ENCODE measurements at places on chromosomes 3 and 15.

- ATAC-seq: no peak
These were observed 90.3 kb downstream of the ITPR1 start for GRCh38 chr3:4583416-4583815.

GRCh38 chr15:69697916-69698315 is 245.3 kb downstream of the RPLP1 start:
- ATAC-seq: no peak

- ATAC-seq: no peak
These were observed 534.4 kb downstream of the ZNF385D start for GRCh38 chr3:21216598-21216997.

GRCh38 chr3:126937533-126937932 is 45.4 kb upstream of the PLXNA1 start:
- no peak for ATAC-seq

- no peak for ATAC-seq
These were observed 72.6 kb downstream of the NPTN start for GRCh38 chr15:73560501-73561117.

DNA sequence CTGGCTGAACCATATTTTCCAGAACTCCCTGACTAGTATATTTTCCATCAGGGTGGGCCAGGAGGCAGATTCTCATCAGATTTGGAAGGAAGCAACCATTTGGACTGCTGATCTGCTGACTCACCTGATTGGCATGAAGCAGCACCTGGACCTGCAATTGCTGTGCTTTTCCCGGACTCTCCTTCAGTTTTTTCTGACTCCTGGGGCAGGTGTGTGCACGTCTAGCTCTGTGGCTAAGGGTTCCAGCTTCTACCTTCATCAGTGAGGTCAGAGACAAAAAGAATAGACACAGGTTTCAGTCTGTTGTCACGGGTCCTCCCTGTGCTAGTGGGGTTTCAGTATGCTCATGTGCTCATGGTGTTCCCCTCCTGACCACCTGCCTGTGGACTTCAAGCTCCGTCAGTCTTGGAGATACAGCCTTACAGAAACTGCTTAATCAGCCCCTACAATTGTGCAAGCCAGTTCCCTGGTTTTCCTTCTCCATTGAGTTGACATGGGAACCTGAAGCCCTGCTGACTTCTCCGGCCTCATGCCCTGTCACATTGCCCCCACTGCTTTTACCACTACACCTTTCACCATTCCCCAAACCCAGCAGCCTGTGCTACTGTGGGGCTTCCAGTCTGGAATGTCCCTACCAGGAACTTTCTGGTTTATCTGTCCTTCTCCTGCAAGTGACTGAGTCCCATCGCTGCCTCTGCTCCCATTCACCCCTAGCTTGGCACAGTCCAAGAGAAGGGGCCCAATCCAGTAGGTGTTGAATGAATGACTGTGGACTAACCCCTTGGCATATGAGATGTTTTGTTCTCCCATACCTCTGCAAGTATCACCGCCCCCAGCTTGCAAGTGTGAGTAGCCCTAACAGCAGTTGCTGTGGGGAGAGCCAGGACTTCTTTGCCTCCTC is 31.7 kb downstream of the HMCES start:
- ATAC-seq: no peak

GRCh38 chr3:45125550-45126026 is 20.6 kb downstream of the CDCP1 start:
- no peak for ATAC-seq

GRCh38 chr15:63482874-63483323 is 21.5 kb upstream of the USP3 start:
- ATAC-seq: no peak

DNA sequence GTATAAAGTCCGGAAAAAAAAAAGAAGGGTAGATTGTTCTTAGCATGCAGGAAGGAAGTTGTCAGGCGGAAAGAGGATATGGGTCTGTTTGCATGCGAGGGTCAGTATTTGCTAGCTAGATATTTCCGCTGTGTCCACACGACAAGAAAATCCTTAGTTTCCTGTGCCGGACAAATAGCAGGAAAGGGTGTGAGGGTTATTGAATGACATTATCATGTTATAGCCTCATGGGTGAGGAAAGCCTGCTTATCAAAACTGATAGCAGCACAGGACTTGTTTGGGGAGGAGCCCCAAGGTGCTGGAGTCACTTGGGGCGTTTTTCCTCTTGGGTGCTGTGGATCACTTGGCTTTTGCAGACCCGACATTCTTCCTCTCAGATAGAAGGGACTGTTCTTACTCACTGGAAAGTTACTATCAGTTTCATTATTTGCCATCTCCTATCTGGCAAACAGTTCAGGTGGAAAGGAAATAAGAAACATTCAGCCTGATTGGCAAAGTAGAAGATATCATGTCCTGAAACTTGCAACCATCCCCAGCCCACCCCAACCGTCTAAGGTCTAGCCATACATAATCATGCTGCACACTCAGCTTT is 127.2 kb upstream of the DPH6 start:
- ATAC-seq: no peak

- ATAC-seq: no peak
These were observed 292.8 kb downstream of the MEX3B start for GRCh38 chr15:81752974-81753373.

DNA sequence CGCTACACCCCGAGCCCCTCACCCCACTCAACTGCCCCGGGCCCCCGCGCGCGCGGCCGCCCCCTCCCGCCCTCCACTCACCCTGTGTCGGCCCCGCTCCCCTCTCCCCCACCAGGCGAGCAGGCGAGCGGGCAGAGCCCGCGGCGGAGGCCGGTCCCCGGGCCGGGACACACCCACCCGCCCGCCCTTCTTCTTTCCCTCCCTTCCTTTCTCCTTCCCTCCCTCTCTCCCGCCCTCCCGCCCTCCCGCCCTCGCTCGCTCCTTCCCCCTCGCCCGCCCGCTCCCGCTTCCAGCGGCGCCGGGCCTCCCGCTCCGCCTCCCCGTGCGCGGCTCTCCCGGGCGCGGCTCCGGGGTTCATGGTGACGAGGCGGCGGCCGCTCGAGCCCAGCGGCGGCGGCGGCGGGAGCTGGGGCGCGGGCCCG is at the start of gene CTDSPL:
TSS of gene CTDSPL (plus strand) at position 261 of the 422 bp plus-strand sequence. CDS start 320 bp downstream, outside the sequence.
- no peak for ATAC-seq

- no peak for ATAC-seq
These were observed 318.0 kb upstream of the LMCD1 start for GRCh38 chr3:8183627-8184026.

DNA sequence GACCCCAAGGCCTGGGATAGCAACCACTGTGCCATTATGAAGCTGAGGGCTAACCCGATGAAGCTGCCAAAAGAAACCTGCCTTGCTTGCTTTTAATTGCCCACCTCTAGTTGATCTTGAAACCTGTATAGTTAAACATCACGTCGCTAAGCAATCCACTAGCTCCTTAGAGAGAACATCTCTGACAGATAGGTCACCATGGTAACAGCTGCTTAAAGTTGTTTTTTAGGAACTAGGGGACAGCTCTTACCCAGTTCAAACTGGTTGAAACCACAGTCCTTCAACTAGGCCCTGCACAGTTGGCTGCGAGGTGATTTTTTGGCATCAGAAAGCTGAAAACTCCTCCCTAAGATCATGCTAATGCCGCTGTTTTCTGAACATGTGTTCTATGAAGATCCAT is 135.7 kb downstream of the EBLN2 start:
- no peak for ATAC-seq
